ENCODE measurements at places on chromosomes 3 and 15.

DNA sequence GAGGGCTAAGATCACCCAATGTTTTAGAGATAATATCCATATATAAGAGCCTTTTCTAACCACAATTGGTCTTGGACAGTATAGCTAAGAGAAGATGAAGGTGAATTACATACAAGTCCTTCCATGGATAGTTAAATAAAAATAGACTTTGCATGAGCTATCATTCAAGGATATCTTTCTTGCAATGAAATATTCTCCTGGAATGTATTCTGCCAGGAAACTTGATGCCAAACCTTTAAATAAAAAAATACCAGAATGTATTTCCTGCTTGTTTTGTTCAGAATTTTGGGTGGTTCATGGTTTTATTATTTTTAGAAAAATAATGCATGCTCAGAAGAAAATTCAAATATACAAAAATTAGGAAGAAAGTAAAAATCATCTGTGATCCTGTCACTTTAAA, 88.8 kb upstream of the PPIB start:
- DNase-seq, result no peak

DNA sequence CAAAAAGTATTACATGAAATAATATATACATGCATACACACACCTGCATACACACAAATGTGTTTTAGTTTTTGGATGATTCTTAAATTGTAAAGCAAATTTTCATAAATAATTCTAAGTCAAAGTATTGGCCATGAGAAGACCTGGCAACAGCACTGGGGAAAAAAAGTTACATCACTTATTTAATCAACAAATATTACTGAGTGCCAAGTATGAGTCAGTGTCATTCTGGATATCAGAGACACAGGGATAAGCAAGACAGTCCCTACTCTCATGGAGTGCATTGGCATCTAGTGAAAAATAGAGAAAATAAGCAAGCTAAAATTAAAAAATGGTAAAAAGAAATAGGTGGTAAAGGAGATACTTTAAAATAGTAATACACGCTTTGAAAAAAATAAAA, 29.4 kb upstream of the GUCA1C start:
- DNase-seq, result no peak

GRCh38 chr3:174409086-174409743, 449.9 kb upstream of the NAALADL2 start:
- no peak for DNase-seq

DNA sequence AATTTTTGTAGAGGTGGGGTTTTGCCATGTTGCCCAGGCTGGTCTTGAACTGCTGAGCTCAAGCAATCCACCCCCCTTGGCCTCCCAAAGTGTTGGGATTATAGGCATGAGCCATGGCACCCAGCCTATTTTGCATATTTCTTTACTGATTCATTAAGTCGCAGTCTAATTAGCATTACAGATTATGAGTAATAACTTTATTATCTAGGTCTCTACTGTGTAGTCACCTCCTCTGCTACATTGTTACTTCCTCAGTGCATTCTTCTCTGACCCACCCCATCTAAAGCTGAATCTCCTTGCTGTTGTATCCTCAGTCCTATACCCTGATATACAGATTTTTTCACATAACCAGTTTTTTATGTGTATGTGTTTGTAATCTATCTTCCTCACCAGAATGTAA, 61.7 kb downstream of the TFDP2 start:
- DNase-seq, result no peak

GRCh38 chr3:40086890-40087883, 222.3 kb upstream of the EIF1B start:
- no peak for DNase-seq

DNA sequence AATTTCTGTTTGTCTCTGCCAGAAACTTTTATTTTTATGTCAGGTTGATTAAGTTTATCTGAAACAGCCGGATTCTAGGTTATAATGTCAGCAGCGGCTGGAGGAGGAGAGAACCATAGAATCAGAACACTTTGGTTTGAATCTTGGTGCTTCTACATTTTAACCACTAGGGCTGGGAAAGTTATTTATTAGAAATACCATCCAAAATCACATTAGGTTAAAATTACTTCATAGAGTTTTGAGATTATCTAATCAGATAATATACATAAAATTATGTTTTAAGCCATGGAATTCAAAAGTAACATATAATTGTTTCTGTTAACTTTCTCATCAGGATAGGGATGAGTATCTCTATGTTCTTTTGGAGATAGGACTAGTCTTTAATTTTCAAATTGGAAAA, 502.9 kb downstream of the ROBO1 start:
- no peak for DNase-seq

DNA sequence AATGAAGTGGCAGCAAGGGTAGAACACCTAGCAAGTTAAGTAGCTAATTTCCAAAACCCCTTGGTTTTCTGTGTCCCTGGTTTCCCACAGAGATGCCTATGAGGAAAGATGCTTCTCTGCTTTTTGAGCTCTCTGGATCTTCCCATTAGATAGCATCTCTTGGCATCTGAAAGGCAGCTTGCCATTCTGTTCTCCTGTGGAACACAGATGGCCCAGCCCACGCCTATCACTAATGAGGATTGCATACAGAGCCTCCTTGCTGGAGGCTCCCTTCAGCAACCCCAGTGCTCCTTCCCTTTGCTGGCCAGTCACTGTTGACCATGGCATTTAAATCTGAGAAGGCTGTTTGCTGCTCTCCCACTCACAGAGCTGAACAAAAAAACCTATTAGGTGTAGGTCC, 34.4 kb upstream of the ETV5 start:
- DNase-seq, result no peak

DNA sequence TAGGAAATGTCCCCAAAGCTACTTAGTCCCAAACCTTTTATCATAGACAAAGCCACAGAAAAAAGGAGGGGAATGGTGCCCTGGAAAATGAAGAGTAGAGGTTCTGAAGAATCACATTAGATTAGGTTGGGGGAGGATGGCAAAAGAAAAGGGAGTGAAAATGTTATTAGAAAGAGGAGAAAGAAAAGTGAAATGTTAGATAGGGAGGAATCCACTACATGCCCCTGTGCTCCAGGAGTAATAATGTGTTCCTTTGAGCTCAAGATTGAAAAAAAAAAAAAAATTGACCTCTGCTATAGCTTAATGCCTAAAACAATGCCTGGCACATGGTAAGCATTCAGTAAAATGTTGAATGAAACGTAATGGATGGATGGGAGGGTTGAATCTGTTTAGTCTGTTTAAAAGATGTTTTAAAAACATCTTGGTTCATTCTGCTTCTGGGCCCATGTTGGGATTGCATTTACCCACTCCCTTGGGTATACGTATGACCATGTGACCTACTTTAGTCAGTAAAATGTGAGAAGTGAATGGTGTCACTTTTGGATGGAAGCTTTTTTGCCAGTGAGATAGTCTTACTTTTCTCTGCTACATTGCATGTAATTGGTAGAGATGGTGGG, 19.0 kb downstream of the MAPK6 start:
- no peak for DNase-seq

DNA sequence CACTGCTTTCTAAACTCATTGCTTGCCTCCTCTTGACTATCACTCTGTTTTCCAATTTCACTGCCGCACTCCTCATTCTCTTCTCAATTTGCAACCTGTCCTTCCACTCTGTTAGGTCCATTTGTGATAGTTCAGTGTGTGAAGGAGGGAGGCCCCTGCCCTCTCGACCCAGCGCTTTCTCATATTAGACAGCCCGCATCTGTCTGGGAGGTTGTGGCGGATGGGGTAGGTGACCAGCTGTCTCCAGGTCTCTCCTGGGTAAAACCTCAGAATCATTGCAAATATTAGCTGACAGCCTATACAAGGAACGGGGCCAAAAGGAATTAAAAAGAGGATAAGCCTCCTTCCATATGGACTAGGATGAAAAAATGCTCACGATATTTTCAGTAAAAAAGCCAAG, 358.3 kb downstream of the SHQ1 start:
- DNase-seq, result no peak

GRCh38 chr3:171962137-171962720, 77.1 kb upstream of the FNDC3B start:
- DNase-seq, result no peak

DNA sequence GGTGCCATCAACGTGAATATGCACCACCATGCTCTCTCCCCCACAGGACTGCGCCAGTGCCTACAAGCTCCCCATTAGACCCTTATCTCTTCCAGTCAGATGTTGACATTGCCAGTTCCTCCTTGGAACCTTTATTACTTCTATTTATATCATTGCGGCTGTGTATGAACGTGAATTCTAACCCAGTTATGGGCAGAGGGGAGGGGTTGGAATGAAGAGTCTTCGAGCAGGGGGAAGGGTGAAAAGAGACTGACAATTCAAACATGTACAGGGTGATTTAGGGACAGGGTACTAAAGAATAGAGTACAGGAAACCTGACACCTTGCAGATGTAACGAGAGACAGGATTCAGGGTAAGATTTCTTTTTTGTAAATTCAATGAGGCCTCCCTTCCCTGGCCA, 41.8 kb upstream of the ST6GAL1 start:
- DNase-seq, result no peak

DNA sequence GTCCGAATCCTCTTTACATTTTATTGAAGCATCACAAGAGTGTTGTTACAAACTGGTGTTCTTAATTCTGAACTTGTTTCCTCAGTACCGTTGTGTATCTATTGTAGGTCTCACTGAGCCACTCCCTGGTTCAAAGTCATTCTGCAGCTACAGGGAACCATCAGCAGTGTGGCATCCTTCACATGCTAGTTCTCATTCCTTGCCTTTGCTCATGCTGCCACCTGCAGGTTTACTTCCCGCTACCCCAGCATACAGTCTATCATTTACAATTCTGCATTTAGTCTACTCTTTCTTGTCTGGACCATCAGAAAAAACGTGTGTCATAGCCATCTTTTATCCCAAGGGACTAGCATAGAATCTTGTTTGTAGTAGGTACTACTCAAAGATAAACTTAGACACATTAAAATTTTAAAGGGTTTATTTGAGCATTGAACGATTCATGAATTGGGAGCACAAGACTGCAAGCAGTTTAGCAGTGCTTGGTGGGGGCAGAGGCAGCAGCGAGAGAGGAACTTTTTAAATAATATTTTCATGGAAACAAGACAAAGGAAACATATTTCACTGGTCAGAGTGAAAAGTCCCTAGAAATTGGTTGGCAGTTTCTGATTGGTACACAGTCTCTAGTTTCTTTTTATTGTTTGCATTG, 402.1 kb downstream of the CADM2 start:
- no peak for DNase-seq

All from mesothelial cell of epicardium (in vitro differentiated cells).